EH (cell line): ENCODE measurements at places on chromosomes 16 and 17.

DNA sequence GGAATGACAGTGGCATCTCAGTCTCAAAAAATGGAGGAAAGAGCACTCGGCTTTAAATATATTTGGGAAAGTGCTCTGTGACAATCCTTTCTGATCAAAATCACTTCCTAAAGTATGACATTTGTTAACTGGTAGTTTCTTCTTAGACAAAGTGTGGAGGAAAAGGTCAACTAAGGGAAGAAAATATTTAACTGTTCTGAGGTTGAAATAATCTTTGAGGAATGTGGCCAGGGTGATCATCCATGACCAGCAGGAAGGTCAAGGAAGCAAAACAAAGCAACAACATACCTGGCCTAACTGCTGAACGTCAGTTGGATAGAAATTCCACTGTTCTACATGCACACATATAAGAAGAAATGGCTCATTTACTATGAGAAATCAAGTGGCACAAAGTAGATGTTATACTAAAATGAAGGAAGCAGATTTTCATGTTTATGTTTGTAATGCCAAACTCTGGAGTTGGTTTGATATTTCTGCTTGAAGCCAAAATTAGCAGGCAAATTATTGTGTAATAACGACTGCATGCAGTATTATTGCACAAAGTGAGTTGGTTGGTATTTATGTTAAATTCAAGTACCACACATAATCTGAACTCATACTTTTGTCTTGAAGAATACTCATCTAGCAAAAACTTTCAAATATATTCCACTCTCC, 87.3 kb upstream of the CORO6 start:
- DNase-seq, result peak; percentile 43

- no peak for DNase-seq
These were observed 9.7 kb downstream of the CACNG1 start for GRCh38 chr17:67054011-67054591.

- peak; percentile 78 for DNase-seq
These were observed 54.3 kb upstream of the SREBF1 start for GRCh38 chr17:17890773-17891759.

GRCh38 chr16:2490190-2491105, 15.5 kb downstream of the TBC1D24 start:
- no peak for DNase-seq

- DNase-seq, result no peak
These were observed 350.4 kb downstream of the HS3ST4 start for GRCh38 chr16:26041952-26042668.

DNA sequence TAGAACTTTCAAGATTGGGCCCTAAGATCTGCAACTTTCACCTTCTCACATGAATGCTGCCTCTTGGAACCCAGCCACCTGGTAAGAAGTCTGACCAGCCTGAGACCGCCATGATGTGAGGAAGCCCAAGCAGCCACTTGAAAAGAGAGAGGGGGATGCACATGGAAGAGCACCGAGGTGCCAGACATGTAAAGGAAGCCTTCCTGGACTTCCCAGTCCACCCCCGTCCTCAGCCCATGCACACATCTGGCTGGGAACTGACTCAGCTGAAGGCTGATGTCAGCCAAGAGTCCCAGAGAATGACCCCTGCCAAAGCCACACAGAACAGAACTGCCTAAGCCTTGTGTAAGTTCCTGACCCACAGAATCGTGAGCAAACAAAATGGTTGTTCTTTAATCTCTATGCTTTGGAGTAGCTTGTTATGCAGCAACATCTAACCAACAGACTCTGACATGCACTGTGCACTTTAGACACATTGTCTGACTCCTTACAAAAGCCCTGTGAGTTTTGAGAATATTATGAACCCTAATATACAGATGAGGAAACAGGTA, 86.7 kb downstream of the RMI2 start:
- DNase-seq, result peak; percentile 11

- DNase-seq, result no peak
These were observed 16.9 kb downstream of the SYNRG start for GRCh38 chr17:37592291-37592690.

- DNase-seq, result no peak
These were observed 39.6 kb upstream of the DUSP14 start for GRCh38 chr17:37450112-37450511.

DNA sequence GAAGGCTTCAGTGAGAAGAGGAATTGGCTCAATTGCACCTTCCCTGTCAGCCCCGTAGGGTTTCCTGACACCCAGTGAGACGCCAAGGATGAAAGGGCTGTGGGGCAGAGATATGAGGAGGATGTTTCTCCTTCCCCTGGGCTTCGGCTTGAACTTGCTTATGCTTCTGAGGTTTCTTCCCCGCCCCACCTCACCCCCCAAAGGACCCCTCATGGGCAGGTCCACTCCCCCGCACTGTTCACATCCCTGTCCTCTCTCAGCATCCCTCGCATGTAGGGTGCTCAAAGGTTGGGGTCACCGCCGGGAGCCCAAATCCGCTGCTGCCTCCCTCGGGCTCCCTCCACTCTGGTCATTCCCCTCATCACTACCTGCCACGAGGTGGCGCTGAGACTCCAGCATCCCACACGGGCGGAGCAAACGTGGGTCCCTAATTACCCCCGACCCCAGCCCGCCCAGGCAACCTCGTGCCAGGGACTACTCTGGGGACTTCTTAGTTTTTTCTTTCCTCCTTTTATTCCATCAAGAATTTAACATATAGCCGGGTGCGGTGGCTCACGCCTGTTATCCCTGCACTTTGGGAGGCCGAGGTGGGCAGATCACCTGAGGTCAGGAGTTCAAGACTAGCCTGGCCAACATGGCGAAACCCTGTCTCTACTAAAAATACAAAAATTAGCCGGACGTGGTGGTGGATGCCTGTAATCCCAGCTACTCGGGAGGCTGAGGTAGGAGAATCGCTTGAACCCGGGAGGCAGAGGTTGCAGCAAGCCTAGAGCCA, 3.3 kb upstream of the TRARG1 start:
- peak; percentile 53 for DNase-seq

GRCh38 chr17:37327341-37328090, 48.3 kb upstream of the C17orf78 start:
- DNase-seq, result peak; percentile 93

- no peak for DNase-seq
These were observed 123.2 kb upstream of the ANKFN1 start for GRCh38 chr17:56030009-56030624.

- DNase-seq, result no peak
These were observed 6.7 kb upstream of the SEZ6 start for GRCh38 chr17:29012535-29012934.

DNA sequence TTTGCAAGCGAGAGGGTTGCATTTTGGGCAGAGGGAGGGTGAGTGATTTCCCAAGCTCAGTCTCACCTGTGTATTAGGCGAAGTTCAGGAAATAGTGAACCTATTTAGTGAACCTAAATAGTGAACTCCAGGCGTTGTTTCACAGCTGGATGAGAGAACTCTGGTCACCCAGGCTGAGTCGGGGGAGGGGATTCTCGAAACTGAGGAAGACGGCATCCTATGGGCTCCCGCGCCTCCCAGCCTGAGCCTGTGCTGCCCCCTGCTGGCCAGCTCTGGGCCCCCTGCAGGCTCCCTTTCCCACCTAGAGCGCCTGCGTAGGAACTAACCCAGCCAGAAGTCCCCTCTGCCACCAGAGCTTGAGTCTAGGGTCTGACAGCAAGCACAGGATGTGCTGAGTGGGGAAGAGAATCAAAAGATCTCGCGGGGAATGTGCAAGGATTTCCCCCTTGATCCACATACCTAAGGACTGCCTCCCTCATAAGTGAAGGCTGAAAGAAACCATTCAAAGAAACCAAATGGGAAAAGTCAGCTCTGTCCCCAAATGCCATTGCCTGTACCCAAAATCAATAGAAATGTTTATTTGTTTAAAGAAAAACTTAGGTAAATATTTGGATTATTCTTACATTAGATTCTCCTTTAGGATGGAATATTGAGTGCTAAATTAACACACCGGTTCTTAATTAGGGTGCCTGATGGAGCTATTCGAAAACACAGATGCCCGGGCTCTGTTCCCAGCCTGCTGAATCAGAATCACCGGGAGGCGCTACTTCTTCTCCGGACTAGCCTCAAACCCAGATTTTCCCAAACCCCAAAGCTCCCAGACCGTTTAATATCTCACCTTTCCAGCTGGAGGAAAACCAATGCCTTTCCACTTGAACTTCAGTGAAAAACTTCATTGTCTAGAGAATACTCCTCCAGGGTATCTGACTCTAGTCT, 14.8 kb upstream of the MARVELD3 start:
- DNase-seq, result peak; percentile 45

GRCh38 chr16:53673189-53673588, 30.5 kb downstream of the RPGRIP1L start:
- DNase-seq, result no peak

- DNase-seq, result no peak
These were observed 12.4 kb downstream of the NAT9 start for GRCh38 chr17:74763565-74764387.

DNA sequence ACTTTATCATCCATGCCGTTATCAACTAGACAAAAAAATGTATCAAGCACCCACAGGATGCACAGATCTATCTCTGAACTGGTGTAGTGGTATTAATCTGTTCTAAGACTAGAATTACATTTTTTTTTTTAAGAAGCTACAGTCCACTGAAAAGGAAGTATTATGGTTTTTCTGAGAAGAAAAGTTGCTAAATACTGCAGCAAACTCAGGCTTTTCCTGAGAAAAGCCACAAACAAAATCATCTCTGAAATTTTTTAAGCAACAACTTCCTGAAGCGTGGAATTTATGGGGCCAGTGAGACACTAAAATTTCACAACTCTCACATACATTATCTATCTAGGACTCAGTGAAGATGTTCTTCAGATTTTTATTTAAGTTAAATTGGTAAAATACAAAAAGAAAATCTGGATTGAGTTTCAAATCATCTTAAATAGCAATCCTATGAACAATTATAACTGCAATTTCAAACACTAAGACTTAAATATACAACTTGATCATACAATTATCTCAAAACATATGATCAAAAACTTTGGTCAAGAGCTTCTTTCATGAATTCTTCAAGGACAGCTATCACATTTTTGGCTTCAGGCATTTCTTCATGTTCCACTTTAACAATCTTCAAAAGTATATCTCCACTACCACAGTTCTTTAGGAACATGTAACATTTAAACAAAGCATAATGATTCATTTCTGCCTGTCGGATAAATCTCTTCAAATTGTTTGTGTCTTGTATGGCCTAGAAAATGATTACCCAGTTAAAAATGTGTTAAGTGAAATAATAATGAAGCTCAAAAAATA, 10.5 kb downstream of the C17orf75 start:
- DNase-seq, result peak; percentile 51

DNA sequence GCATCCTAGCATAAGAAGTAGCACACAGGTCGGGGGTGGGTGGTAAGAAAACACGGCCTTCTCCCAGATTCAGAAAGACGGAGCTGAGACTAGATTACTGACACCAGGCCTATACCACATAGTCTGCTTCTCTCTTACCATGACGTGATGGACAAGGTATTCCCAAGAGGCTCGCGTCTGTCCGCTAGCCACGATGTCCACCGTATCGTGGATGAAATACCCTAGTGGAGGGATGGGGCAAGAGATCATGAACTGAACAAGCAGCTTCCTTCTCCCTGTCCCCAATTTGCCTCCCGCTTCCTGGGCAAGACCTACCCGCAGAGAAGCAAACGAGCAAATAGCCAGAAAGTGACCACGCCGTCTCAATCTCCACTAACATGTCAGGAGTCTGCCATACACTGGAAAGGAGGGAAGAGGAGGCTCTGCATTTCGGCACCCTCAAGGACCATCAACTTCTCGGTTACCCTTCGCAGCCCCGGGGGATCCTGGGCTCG, 820 bp downstream of the TLCD1 start:
- peak; percentile 61 for DNase-seq
